ENCODE measurements at places on chromosomes 13 and 19.

GRCh38 chr13:40762849-40763248 is 8.1 kb downstream of the MRPS31 start:
- no peak for DNase-seq

GRCh38 chr13:92913840-92914239 is 312.8 kb upstream of the GPC6 start:
- DNase-seq = no peak

DNA sequence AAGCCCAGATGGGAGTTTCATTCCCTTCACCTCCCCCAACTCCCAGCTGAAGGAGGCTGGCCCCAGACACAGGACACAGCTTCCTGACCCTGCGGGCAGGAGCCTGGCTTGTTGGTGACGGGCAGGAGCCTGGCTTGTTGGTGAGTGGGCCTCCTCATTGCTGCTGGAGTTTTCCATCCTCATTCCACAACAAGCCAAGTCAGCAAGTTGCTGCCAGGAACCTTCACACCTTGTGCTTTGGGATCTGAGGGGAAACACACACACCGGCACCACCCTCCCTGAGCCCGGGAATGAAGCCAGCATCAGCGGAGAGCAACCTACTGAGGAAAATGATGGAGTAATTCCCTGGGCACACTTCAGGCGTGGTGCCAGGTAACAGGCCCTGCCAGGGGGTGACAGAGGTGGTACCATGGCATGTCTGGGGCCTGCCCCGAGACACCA is 74.9 kb downstream of the ALOX5AP start:
- no peak for DNase-seq

DNA sequence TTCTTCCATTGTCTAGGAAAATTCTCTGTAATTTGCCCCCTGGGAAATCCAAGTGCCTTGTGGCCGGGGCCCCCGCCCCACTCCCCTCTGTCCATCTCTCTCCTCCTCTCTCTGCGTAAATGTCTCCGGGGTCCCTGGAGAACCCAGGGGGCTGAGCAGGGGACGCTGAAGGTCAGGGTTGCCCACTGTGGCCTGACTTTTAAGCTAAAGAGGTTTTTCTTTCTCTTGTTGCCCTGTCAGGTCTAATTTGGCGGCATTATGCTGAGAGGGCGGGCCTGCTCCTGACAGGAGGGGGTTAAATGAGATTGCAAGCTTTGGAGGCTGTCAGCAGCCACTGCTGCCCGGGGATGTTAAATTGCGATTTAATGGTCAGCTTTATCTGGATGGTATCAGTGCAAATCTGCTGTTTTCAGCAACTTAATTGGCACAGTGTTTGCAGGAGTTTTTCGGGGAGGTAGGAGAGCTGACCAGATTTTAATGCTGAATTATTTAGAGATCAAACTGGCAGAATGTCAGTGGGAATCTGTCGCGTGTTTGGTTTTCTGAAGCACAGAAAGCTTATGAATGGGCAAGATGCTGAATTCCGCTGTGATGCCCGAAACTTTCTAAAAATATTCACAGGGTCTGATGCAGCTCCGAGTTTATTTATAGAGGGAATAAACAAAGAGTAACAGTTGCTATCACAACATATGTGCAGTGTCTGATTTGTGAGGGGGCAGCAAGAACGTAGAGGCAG is 93.2 kb upstream of the SOX1 start:
- DNase-seq = no peak

DNA sequence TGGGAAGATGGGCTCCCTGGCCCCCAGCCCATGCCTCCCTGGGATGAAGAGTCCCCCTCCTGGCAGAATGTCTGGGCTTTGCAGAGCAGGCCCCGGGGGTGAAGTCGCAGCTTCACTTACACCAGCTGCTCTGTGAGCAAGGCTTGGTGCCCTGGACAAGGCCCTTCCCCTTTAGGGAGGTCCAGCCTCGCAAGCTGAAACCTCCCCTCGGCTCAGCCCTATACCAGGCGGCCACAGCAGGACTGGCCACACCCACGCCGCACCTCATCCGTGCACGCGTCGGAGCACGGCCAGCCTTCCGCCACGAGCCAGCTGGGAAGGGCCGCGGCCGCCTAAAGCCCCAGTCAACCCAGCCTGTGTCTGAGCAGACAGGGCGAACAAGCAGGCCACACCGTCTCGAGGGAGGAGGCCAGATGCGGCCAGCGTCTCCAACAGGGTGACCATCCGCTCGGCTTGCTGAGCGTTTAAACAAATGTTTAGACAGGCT is 83.2 kb upstream of the MCF2L start:
- no peak for DNase-seq

DNA sequence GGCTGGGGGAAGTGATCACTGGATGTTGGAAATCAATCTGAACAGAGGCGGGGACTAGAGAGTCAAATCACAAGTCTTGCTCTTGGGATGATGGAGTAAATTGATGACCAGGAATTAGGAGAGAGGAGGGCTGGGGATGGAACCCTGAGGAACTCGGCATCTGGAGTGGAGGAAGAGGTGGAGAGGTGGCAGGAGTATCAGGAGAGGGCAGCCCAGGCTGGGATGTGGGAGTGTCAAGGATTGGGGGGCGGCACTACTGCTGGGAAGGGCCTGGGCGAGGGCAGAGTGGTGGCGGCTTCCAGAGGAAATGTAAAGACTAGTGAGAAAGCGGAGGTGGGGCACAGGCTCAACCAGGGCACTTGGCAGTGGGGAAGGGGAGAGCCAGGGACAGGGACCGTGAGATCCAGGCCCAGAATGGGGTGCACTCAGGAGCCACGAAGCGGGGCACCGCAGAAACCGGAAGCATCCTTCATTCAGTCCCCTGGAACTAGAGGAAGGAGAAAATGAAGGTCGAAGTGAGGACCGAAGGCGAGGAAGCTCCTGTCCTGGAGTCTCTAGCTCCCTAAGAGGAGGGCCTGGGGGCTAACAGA is 81.2 kb upstream of the GPR183 start:
- no peak for DNase-seq

DNA sequence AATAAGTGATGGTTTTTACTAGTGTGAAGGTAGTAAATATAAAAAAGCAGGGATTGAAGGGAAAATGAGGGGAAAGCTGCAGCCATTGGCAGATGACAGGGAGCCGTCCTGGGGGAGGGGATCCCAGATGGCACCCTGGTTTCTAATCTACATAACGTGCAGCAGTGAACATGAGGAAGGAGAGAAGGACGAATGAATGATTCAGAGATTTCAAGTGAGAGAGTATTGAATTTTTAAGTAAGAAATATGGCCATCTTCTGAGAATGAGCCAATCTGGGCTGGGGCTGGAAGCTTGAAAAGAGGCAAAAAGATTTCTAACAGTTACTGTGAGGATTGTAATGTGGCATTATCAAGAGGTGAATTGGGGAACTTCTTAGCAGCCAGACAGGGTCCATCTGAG is 414.2 kb downstream of the MYO16 start:
- DNase-seq = no peak

- DNase-seq = no peak
These were observed 18.1 kb downstream of the TSC22D1 start for GRCh38 chr13:44557986-44558385.

DNA sequence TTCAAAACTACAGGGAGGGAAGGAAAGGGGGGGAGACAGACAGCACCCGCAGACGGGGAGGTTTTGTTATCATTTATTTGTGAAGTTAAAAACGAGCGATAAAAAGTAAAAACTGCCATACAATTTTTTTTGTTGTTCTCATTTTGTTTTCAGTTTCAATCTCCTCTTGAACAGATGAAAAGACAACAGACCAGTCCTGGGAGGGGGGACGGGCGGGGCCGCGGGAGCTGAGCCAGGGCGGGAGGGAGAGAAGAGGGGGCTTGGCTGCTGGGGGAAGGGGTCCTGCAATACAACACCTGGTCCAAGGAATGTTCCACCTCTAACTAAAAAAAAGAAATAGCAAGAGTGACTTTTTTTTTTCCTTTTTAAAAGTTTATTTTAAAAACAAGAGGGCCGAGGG is 11.3 kb downstream of the KHSRP start:
- DNase-seq = no peak

GRCh38 chr19:47247308-47247990 is 8.9 kb upstream of the CCDC9 start:
- DNase-seq = peak; percentile 80

DNA sequence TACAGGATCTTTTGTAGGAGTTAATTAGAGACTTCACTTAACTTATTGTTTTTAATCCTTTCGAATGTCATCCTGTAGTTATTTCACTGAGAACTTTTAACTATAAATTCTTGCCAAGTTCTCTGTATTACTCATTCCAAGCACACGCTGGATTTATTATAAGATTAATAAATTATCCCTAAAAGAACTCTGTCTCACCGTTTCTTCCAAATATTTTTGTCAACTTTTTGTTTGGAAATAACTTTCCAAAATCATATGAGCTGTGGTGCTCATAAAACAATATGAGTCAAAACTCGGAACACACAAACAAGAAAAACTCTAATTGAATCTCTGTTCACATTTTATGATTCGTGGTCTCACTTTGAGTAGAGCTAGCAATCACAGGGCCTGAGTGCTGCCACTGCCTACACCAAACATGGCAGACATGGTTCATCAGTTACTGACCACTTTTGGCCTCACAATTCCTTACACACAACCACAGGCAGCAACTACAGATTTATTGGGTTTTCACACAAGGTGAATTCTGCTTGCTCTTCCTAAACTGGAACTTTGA is 412.0 kb downstream of the FGF14 start:
- DNase-seq = no peak

GRCh38 chr13:73721571-73721970 is 412.6 kb downstream of the KLF12 start:
- DNase-seq = no peak

DNA sequence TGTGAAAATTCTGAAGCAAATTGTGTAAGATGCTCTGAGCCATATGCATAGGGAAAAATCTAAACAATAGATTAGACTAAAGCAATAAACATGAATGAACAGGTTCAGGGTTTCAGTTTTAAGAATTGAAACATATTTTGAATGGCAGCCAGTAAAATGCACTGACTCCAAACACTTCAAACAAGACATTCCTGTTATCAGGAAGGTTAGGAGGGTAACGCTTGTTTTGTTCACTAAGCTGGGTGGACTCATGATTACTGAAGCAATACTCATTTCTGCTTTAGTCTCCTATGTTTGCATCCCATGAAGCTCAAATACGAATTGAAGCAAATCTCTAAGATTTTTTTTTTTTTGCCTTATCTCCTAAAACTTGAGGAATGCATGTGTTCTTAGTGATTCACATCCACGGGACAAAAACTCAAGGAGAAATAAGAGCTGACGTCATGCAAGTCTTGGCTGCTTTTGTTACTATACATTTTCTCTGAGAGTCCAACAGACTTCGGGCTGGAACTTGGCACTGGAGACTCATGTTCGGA is 29.1 kb upstream of the IGFL4 start:
- no peak for DNase-seq

GRCh38 chr19:21256722-21257121 is 72.5 kb downstream of the ZNF708 start:
- no peak for DNase-seq

GRCh38 chr13:60572855-60573254 is 175.8 kb downstream of the TDRD3 start:
- DNase-seq = no peak
